ENCODE measurements at places on chromosomes 16 and 17. TPM values are rescaled to one million over a fixed set of nuclear protein-coding genes. Genes with fewer than 3 reads are reported as not detected.

DNA sequence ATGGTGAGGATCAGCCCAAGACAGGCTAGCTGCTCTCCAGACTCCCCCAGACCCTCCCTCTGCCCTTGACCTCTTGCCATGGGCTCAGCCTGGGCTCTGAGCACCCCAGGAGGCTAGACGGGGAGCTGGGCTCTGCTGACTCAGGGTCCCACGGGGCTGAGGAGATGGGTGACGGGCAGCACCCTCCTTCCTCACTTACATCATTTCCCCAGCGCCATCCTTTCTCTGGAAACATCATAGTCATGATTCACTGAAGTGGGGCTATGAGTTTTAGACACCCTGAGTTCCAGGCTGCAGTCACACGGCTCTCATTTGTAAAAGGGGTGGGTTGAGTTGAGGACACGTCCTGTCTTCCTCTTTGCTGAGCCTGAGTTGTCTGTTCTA is 3.0 kb upstream of the ITGAX start:
- peak; percentile 30 for DNase-seq

- DNase-seq, result no peak
Measured at GRCh38 chr17:2703606-2704005, 8.0 kb downstream of the CLUH start.

DNA sequence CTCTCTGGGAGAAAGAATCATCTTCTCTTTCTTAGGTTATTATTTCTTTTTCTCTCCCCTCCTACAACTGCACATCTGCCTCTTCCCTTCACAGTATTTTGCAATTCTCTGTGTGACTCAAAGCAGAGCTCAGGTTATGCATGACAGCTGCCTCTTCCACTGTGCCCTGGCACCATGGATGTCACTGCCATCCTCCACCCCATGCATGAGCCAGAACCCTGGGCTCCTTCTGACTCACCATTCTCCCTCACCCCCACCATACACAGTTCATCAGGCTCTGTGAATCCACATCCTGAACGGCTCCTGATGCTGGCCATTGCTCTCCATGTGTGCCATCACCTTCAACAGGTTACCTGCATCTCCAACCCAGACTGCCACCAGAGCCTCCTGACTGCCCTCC is 23.9 kb downstream of the CA10 start:
- DNase-seq, result no peak

GRCh38 chr17:72187556-72187955 is 66.7 kb downstream of the SOX9 start:
- no peak for DNase-seq

DNA sequence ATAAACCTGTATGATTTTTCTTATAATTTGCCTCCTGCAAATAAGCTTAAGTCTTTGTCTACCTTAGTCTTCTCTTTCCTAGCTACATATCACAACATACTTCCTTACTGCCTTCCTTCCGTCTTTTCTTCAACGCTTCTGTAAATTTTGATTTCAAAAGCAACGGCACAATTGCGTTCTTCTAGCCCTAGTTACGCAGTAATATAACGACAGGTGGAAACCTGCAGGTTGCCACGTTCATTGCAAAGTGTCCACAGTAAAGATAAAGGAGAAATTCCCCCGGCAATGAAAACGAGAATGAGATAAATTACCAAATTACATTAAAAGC is 546 bp upstream of the PSMD7 start:
- no peak for DNase-seq

GRCh38 chr16:48432136-48432535 is 46.9 kb upstream of the SIAH1 start:
- no peak for DNase-seq

GRCh38 chr16:87956365-87957231 is 5.4 kb downstream of the BANP start:
- no peak for DNase-seq

- DNase-seq, result no peak
Measured at GRCh38 chr16:11862489-11862888, 11.1 kb upstream of the RSL1D1 start.

Gene NPIPB13
- 0.50 TPM for total RNA-seq

Gene RCVRN
- total RNA-seq, result not detected

All from A172 (cell line).